ENCODE measurements at places on chromosomes 6 and 20. TPM values are rescaled to one million over a fixed set of nuclear protein-coding genes. Genes with fewer than 3 reads are reported as not detected.

- no peak for DNase-seq
Measured at GRCh38 chr20:23939641-23940040, 48.9 kb downstream of the GGTLC1 start.

RIOK1 gene
- total RNA-seq = 48.8 TPM

- peak; percentile 92 for DNase-seq
Measured at GRCh38 chr6:113122060-113122459, 735.1 kb upstream of the MARCKS start.

- DNase-seq = no peak
Measured at GRCh38 chr6:39269961-39270360, 40.7 kb upstream of the KCNK5 start.

- no peak for DNase-seq
Measured at GRCh38 chr6:131470534-131470933, 102.5 kb upstream of the ARG1 start.

NOL4L gene
- total RNA-seq = 11.8 TPM

ZNF311 gene
- total RNA-seq = 0.74 TPM

DNA sequence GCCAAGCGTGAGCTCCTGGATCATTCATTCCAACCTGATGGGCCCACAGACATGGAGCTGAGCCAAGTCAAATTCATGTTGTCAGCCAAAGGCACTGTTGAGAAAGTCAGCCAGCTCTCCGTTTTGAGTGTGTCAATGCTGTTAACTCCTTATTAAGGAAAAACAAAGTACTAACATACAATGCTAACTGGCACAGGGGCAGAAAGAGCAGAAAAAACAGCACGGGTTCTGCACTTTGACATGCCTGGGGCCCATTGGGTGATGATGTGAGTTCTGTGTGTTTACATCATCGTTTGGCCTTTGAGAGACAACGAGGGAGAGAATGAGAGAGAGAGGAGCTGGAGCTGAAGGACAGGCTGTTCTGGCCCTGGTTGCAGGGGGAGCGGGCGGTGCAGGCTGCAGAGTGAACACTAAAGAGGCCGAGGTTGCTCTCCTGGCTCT lies 85.9 kb downstream of the SMOC2 start:
- DNase-seq = no peak

DNA sequence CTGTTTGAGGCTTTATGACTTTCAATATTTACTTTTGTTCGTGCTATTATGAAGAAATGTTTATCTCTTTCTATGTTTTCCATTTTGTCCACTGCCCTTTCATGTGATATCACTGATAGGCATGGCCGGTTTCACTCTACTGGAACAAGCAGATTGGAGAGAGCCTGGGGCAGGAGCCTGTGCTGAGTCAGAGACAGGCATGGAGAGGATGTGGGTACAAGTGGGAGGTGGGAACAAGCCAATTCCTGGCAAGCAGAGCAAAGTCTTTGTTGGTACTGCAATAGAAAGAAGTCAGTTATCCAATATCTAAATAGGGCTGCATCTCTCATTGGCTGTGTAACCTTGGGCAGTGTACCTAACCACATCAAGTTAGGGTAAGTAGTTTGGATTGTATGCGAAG lies 545.6 kb upstream of the MAP3K7 start:
- peak; percentile 59 for DNase-seq

FAM83B gene
- total RNA-seq = not detected

Measured in Daoy (cell line).